ENCODE measurements at places on chromosomes 1 and 21.

DNA sequence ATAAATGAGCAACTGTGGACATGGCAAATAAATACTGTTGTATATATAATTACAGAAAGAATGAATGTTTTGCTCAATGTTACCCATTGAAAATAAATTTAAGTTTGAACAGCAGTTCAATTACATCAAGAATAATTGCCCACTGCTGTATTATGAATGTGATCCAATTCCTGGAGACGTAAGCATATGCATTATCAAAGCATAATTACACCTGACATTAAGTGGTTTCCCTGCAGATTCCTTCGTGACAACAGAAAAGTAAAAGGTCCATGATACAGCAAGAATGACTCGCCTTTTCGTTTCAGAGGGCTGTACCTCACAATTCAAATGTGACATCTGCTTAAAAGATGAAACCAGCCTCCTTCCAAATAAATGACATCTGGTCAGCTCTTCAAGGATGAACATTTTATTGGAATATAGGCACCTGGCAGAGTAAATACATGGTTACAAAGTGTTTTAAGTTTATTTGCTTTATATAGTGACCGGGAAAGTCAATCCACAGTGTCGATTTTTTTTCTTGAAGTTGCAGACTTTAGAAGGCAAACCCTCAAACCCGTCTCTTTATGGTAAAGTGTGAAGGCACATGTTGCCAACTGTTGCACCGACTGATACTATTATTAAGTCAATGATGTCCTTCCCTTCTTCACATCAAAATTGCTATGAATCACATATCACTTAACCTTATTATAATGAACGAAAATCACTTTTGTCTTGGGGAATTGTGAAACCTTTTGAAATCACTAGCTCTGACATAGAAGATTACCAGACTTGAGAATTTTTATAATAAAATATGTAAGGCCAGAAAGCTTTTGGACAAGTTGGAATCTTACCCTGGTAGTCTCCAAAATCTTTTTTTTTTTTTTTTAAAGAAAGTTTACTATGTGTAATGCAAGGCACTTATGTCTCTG is 36.2 kb upstream of the EDEM3 start:
- no peak for DNase-seq

- no peak for DNase-seq
These were observed 35.4 kb downstream of the PLPP3 start for GRCh38 chr1:56543783-56544612.

- DNase-seq, result no peak
These were observed 134.5 kb downstream of the ATP5PO start for GRCh38 chr21:33781121-33781520.

DNA sequence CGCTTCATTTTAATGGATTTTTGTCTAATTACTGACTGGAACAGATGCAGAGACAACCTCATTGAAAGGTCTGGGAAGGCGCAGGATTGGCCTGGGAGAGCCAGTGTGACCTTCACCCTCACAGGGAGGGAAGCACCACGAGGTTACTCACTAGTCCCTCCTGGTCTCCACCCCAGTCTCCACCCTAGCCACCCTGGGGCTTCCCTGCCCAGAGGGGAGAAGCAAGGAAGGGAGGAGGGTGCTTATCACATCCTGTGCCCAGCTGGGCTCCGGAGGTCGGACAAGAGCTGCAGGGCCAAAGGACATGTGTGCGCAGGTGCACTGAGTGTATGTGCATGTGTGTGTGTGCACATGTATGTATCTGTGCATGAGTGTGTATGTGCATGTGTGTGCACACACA is 220.1 kb upstream of the VAMP3 start:
- no peak for DNase-seq

GRCh38 chr1:30317921-30318320 is 405.5 kb downstream of the MATN1 start:
- DNase-seq, result no peak

GRCh38 chr1:71603044-71603776 is 522.4 kb upstream of the ZRANB2 start:
- no peak for DNase-seq

DNA sequence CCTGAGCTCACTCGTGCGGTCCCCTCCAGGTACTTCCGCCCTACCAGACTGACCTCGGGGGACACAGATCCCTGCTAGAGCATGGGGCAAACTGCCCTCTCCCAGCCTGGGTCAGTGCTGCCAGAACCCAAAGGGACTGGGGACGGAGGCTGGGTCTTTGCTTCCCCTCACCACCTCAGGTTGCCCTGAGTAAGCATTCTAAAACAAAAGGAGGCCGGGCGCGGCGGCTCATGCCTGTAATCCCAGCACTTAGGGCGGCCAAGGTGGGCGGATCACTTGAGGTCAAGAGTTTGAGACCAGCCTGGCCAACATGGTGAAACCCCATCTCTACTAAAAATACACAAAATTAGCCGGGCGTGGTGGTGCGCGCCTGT is 108.4 kb downstream of the SPSB1 start:
- DNase-seq, result no peak

DNA sequence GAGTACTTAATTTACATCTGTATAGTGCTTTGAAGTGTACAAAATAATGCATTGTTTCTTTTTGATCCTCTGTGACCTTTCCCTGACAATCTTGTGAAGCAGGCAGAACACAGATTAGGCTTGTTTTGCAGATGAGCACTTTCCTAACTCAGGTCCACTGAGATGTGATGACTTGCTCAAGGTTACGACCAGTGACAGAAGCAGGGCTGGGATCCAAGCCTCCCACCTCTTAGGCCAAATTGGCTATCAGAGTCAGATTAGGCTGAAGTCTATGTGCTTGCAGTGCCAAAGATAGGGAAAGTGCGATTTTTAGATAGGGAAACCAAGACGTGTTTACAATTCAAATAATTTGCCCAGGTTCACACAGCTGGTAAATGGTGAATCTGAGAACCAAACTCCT is 147.3 kb downstream of the OMA1 start:
- no peak for DNase-seq

DNA sequence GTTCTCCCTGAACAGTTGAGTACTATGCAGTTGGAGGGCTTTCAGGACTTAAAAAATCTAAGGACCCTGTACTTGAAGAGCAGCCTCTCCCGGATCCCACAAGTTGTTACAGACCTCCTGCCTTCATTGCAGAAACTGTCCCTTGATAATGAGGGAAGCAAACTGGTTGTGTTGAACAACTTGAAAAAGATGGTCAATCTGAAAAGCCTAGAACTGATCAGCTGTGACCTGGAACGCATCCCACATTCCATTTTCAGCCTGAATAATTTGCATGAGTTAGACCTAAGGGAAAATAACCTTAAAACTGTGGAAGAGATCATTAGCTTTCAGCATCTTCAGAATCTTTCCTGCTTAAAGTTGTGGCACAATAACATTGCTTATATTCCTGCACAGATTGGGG is 48.7 kb upstream of the LRRC8C start:
- no peak for DNase-seq

- DNase-seq, result no peak
These were observed 19.8 kb upstream of the VCAM1 start for GRCh38 chr1:100699744-100700143.

GRCh38 chr1:61781151-61781550 is 38.9 kb downstream of the PATJ start:
- DNase-seq, result no peak

DNA sequence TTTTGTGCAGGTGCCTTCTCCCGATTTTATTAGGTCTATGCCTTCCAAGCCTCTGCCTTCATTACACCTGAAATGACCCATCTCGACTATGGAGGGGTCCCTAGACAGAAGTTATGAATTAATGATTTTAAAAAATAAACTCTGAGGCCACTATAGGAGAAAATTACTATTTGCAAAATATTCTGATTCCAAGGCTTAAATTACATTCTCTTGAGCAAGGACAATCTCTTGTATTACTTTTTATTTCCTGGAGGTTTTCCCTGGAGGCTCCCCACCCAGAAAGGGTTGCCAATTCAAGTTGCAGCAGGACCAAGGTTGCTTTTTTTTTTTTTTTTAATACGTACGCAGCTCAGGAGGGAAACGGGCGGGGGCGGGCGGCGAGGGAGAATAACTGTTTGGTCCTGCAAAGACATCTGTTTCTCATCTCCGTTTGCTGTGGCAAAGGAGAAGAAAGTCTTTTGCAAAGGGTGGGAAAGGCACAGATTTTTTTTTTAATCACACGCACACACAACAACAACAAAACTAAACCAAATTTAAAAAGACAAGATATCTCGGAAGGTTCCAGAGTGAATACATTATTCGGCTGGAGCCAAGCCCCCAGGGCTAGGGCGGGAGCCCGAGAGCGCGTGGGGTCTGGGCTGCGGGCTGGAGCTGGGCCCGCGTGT is 618 bp upstream of the SERTAD4 start:
- DNase-seq, result no peak

- DNase-seq, result no peak
These were observed 64.8 kb upstream of the ATP5PO start for GRCh38 chr21:33980276-33980916.

- DNase-seq, result no peak
These were observed 250.5 kb upstream of the DUSP10 start for GRCh38 chr1:221992427-221992826.

DNA sequence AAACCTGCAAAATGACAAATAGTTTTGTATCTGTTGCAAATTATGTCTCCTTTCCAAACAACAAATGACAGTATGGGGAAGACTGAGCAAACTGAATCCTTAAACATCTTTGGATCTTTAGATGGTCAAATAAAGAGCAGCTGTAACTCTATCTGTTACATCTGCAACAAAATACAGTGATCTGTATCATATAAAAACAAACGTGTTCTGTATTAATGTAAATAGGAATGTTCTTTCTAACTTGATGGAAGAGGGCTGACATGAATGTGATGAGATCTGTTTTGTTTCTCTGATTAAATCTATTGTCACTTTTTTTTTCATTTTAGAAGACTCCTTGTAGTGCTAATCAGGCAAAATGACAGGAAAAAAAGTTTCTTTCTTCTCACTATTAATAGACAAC is 159.5 kb downstream of the GPATCH2 start:
- DNase-seq, result no peak

DNA sequence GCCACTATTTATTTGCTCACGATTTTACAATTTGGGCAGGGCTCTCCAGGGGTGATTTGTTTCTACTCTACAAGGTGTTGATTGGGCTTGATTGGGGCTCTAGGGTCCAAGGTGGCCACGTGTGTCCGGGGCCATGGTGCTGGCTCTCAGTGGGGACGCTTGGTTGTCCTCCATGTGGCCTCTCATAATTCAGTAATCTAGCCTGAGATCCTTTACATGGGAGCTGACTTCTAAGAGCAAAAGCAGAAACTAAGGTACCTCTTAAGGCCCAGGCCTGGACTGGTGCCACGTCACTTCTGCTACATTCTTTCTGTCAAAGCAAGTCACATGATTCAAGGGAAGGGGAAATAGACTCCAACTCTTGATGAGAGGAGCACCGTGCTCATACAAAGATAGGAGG is 8.1 kb upstream of the PSRC1 start:
- DNase-seq, result no peak

DNA sequence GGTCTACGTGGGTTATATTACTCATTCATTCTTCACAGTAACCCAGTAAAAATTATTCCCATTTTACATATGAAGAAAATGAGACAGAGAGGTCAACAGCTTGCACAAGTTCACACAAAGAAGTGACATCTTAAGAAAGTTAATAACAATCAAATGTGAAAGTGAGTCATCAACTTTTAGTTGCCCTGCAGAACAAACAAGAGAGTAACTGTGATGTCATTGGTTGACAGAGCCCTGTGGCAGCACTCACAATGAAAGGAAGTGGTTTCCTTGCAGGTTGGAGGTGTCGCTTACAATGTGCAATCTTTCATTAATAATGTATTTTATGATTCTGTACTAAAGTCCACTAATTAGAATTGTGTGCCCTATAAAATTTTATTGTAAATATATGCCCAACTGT is 369.6 kb downstream of the RYR2 start:
- DNase-seq, result no peak

- DNase-seq, result no peak
These were observed 11.7 kb upstream of the HSD11B1 start for GRCh38 chr1:209692745-209693504.

DNA sequence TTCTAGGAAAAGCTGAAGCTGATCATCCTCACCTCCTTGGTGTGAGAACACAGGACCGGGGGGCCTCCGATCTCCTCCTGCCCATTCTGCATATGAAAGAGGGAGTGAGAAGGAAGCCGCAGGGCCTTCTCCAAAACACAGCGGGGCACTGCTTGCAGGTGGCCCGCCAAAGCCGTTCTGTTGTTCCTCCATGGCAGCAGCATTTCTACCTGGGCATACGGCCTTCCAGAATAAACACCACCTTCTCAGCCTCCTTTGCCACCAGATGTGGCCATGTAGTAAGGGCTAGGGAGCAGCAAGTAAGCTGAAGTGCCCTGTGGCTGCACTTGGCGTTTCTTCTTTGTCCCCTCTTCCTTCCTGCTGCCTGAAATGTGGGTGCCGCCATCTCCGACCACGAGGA is 214.9 kb downstream of the TOMM20 start:
- DNase-seq, result no peak

DNA sequence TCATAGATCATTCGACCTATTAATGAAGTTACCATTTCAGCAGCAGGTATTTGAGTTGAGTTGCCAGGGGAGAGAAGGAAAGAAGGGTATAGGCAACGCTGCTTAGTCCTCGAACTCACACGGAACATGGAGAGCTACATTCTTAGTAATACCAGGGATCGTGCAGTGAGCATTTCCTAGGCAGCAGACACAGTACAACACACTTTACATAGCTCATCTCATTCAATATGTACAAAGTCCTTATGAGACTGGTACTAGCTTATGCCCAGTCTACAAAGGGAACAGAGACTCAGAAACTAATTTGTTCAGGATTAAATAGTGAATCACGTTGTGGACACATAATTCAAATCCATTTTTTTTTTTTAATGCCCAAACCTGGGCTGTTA is 25.6 kb downstream of the IRF2BP2 start:
- DNase-seq, result no peak

- no peak for DNase-seq
These were observed 44.7 kb upstream of the GOLT1A start for GRCh38 chr1:204258213-204259115.

DNA sequence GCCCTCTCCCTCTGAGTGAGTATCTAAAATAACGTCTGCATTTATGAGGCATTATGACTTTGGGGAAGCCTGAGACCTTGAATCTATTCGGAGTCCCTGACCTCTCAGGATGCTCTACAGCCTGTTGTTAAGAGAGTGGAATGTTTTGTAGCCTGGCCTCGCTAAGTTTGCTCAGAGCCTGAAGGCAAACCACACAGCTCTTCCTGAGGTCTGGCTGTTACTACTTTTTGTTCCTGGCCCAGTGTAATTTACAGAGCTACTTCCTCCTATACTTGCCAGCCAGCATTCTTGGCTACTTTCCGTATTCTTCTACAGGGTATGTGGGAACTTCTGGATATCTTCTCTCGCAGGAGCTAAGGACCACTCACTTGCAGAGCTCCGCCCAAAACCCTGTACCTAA is 3.6 kb upstream of the ZMYM4 start:
- DNase-seq, result no peak

- DNase-seq, result no peak
These were observed 76.5 kb upstream of the DESI2 start for GRCh38 chr1:244576259-244576892.

DNA sequence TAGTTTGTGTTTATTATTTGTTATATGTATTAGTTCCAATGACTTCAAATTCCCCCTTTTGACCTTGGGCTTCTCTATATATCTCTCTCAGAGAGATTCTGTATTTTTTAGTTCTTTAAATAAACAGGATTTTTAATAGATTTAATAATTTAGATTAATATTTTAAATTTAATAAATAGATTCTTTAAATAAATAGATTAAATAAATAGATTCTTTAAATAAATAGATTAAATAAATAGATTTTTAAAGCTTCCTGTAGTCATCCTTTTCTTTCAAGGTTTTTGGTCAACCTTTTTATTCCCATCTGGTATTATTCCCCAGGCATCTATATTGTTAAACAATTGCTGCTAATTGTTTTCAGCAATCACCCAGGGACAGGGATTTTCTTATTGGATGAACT is 721.9 kb upstream of the ADAMTS5 start:
- DNase-seq, result no peak

Measured in stimulated activated CD8-positive, alpha-beta memory T cell treated with anti-CD3 and anti-CD28 coated beads, Interleukin-12 subunit alpha, Interleukin-12 subunit beta, amount 100 ng/mL, for 4 hours (primary cell).